ENCODE measurements at places on chromosomes 13 and 19.

DNA sequence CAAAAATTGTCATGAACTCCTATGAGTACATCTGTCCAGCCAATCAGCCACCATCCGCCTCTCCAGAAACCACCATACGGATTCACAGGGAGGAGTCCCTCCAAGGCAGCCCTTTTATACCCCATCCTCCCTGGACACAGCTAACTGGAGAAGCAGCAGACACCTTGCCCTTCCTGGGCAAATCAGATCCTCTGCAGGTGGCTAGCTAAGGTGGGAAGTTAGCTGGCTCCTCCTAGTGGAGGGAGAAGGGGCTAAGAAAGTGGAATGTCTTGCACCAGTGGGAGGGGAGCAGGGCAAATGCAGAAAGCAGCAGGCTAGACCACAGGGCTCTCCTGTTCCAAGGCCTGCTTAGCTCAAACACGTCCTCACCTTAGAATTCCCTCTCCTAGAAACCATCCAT is 46.2 kb upstream of the UQCRFS1 start:
- DNase-seq, result no peak

GRCh38 chr13:19864746-19865309 is 1.4 kb upstream of the ZMYM5 start:
- peak; percentile 34 for DNase-seq

DNA sequence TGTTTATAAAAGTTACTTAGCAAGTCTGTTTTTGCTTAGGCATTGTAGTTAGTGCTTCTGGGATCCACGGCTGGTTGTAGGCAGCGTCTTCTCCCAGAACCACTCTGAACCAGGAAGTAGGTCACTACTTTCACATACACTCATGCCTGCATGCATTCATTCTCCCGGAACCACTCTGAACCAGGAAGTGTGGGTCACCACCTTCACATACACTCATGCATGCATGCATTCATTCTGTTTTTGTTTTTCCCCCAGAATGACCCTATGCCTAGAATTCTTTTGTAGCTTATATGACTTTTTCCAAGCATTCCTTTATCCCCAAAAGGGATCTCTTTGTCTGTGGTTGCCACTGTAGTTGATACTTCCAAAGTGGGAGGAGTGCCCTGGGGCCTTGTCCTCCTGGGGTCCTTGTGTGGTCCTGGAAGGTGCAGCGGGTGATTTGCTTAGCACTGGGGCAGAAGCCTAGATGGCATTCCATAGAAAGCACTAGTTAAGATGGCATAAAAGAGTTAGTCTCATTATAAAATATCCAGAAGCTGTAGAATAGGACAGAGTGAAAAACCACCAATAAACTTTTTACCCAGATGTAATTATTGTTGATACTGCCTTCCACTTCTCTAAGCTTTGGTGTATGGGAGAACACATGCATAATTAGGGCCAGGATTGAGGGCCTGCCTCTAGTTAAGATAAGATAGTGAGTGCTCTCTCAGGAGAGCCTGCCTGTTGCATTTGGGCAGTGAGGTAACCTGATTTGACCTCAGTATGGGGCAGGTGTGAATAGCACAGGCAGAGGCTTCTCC is 68.6 kb upstream of the TEX29 start:
- no peak for DNase-seq

- DNase-seq, result no peak
These were observed 292.9 kb downstream of the KLF5 start for GRCh38 chr13:73351730-73352129.

- no peak for DNase-seq
These were observed 17.4 kb upstream of the FEM1A start for GRCh38 chr19:4774136-4774535.

- DNase-seq, result no peak
These were observed 461.4 kb downstream of the MYO16 start for GRCh38 chr13:109090796-109091195.

- no peak for DNase-seq
These were observed 365.9 kb downstream of the FGF14 start for GRCh38 chr13:102035969-102036368.

DNA sequence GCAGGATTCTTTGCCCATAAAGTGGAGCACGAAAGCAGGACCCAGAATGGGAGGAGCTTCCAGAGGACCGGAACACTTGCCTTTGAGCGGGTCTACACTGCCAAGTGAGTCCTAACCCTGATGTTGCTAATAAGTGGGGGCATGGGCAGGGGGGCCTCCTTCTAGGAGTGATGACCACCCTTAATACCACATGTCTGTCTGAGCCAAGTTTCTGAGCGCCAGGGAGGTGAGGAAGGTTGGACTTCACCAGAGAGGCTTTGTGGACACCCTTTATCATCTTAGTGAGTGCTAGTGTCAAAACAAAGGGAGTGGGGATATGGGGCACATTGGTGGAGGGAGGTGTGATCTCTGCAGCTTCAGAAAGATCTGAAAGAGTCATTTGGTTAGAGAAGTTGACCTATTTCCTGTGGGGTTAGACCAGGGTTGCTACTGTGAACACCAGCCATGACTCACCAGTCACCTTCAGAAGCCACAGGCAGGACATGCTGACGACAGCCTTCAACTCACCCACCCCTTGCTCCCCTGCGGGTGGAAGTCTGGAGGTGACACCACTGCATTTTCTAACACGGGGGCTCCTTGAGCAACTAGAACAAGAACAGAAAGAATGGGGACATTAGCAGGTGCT is 8.8 kb downstream of the ALOX5AP start:
- DNase-seq, result peak; percentile 35

GRCh38 chr19:54674021-54674617 is 11.3 kb downstream of the LILRB4 start:
- no peak for DNase-seq

- DNase-seq, result no peak
These were observed 330.6 kb downstream of the SPRY2 start for GRCh38 chr13:80010286-80010831.

GRCh38 chr13:94858856-94859255 is 146.5 kb upstream of the SOX21 start:
- no peak for DNase-seq

- DNase-seq, result no peak
These were observed 640 bp upstream of the EPOR start for GRCh38 chr19:11384778-11385129.

DNA sequence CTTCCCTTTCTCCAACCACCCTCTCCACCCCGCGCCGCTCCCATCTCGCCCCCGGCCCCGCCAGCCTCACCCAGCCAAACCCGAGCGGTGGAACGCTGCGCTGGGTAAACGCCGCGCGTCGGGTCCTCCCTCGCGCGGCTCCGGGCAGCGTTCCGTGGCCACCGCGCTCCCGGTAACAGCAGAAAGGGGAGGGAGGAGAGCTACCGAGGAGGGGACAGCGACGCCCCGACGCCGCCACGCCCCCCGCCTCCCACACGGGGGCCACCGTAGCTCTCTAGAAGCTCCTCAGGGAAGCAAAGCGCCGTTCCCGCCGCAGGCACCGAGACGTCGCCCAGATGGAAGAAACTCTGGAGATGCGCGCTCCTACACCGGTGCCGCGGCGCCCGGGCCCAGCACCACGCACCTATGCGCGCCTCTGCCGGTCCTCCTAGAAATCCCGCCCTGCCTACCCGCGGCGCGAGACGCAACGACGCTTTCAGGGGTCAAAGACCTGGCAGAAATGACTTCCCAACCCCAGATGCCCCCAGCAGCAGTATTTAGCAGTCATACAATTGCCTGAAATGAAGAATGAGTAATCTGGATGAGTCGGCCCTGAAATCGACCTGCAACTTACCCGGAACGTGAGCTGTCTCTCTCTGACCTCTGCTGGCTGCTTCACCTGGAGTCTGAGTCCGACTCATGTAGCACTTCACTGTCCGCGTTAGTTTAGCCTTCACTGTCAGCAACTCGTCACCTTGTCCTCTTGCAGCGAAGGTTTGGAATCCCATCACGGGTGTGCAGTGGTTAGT is at the start of gene RUBCNL:
TSS of gene RUBCNL (minus strand) at position 189 of the 788 bp plus-strand sequence. CDS start 14,777 bp downstream, outside the sequence.
- no peak for DNase-seq

DNA sequence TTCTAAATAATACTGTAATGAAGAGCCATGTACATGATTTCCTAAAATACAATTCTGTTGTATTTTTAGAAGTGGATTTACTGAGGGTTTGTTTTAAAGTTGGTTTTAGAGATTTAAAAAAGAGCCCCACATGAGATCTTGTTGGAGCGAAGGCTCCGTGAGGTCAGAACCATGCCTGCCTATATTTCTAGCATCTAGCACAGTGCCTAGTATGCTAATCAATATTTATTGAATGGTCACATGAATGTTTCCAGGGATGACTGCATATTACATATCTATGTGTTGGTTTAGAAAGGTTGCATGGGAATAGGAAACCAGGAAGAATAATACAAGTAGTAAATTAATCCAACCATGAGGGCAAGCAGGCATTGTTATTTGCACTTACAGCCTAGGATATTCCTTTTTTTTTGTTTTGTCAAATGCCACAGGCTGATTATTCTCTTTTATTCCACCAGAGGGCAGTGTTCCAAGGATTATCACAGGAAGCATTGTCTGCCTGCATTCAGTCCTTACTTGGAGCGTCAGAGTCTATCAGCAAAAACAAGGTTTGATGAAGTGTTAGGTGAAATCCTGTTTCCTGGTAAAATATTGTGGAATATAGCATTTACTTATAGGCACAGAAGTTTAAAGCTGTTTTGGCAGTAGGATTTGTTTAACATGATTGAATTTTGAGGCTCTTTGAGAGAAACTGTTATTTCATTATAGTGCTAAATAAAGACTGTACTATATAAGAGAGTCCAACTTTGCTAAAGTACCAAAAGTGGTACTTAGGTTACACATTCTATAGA is 46.8 kb downstream of the COG3 start:
- DNase-seq, result no peak

DNA sequence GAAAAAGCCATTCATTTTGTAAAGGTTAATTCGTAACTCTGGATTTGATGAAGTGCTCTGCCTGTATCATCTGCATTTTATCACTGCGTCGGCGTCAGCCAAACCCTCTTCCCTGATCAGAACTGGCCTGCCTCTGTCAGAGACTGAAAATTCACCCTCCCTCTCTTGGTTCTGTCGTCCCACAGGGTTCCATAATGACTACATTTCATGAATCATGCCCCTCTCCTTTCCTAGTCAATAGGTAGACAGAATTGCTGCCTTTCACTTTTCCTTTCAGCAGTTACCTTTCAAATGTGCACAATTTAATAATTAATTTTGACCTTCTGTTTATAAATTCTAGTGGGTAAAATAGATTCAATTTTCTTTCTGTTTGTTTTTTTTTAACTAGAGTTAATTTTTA is 423.4 kb downstream of the RFC3 start:
- DNase-seq, result no peak

DNA sequence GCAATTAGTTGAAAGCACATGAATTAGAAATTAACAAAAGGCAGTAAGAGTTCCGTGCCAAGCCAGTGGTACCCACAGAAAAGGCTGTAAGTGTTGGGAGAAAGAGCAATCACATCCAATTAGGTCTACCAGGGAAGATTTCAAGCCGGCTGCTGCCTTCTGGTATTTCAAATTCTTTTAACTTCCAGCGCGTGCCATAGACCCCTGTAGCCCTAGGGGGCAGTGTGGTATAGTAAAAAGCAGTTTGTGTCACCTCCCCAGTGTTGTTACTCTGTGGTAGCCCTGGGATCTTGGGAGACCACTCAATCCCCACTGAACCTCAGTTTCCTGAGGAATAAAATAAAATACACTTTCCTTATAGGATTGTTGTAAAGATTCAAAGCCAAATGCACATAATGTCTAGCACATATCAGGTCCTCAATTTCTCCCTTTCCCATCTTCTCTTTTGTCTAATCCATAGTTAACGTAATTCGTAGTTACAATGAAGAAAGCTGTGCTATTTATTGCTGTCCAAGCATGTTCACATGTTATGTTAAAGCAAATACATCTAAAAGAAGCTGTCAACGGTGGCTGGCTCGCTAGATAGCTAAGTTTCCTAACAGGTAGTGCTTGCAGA is 230.2 kb downstream of the TDRD3 start:
- DNase-seq, result no peak

GRCh38 chr19:14563989-14564651 is 7.7 kb downstream of the NDUFB7 start:
- peak; percentile 18 for DNase-seq

DNA sequence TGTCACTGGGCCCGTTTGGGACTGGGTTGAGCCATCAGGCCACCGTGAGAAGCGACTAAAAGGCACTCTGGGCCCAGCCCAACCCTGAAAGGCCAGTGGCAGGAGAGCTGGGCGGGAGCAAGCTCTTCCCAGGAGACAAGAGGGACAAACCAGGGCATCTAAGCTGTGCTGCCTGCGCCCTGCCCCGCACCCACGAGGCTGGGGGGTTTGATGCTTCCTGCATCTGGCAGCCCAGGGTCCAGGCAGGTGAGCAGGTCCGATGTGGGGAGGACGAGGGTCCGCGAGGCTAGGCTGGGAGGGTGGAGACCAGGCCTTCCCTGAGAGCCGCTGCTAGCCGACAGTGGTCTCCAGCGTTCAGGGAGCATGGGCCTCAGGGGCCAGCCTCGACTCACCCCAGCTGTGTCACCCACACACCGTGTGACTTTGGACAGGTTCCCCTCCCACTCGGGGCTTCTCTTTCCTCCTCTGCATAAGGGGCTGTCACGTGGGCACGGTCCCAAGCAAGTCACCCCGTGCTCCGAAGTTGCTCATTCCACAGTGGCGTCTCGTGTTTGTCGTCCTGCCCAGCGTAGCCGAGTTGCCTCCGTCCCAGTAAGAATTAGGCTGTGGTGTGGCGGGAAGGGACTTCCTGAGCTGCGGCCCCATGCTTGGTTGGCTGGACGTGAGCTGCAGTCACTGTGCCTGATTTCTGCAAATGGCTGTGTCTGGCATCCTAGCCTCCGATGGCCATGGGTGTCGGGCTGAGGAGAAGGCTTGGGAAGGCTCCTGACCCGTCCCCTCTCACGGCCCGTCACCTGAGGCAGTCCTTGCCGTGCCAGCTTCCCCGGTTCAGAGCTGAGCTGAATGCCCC is 15.8 kb downstream of the PLIN4 start:
- no peak for DNase-seq

GRCh38 chr13:30186634-30187415 is 120.5 kb downstream of the KATNAL1 start:
- no peak for DNase-seq

DNA sequence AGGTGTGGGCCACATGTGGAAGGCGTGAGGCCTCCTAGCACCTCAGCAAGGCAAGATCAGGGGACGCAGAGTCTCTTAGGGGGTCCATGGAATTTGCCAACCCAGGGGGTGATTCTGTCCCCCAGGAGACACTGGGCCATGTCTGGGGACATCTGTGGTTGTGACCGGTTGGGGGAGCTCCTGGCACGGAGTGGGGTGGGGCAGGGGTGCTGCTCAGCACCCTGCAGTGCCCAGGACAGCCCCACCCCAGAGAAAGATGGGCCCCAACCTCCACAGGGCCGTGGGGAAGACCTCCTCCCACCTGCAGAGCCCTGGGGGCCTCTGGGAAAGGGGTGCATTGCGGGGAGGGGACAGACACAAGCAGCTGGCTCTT is 4.0 kb downstream of the MKNK2 start:
- DNase-seq, result no peak

GRCh38 chr13:41603917-41604316 is 146.6 kb downstream of the RGCC start:
- DNase-seq, result no peak

- no peak for DNase-seq
These were observed 97.0 kb downstream of the DCT start for GRCh38 chr13:94382517-94382916.

- DNase-seq, result no peak
These were observed 7.0 kb downstream of the DCAF15 start for GRCh38 chr19:13959141-13959961.
